ENCODE measurements at places on chromosomes 12 and 14. TPM values are rescaled to one million over a fixed set of nuclear protein-coding genes. Genes with fewer than 3 reads are reported as not detected.

The DAO gene
- not detected for polyA plus RNA-seq

The OR10A7 gene
- not detected for polyA plus RNA-seq

DNA sequence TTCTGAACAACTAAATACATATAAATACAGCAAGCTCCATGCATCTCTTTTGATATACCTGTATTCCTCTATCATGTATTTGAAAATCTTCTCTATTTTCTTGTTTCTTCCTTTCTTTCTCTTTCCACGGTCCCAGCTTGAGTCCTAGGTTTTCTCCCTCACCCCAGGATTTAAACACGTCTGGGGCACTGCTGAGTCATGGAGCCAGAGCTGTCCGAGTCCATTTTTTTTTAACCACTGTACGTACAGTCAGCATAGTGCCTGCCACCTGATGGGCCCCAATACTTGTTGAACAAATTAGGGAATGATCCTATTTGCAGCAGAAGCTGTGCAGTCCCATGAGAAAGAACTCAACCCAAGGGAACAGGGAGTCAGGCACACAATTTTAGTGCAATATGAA is 158.1 kb downstream of the ATP23 start:
- no peak for DNase-seq

DNA sequence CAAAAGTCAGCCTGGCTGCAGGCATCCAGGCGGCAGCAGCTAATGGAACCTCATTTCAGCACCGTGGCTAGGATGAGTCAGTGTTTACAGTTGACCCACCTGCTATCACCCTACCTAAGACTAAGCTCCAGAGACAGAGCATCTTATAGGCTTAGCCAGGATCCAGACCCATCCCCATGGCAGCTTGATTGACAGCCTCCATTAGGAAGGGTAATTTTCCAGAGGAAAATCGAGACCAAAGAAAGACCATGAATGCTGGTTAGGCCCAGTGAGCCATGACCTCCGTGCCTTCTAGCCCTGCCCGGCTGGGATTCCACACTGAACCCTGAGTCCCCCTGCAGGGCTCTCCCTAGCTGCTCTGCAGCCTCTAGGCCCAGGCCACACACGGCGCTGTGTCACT is 38.7 kb downstream of the TUNAR start:
- no peak for DNase-seq

Data from fibroblast of lung (primary cell).